CD4-positive, alpha-beta memory T cell (primary cell): ENCODE measurements at places on chromosomes 2 and 18.
A peak's percentile ranks its signal among the peaks of the same experiment; 100 is the strongest.

DNA sequence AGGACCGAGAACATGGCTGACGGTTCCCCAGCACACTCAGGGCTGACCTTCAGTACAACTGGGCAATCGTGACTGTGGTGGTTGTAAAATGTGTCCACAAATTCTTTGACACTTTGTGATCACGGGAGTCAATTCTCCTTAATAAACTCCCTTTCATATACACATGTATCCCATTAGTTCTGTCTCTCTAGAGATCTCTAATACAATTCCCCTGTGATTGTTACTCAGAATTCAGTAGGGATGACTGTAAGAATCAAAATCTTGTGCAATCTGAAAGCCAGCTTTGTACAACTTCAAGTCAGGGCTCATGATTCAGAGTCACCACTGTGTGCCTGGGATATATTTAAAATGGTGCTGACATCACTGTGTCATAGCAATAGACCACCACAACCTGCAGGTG, 89.5 kb upstream of the LMAN1 start:
- no peak for DNase-seq

- no peak for DNase-seq
These were observed 10.4 kb downstream of the MAB21L4 start for GRCh38 chr2:240885566-240885965.

- DNase-seq: no peak
These were observed 787.2 kb downstream of the TSN start for GRCh38 chr2:122542646-122543045.

DNA sequence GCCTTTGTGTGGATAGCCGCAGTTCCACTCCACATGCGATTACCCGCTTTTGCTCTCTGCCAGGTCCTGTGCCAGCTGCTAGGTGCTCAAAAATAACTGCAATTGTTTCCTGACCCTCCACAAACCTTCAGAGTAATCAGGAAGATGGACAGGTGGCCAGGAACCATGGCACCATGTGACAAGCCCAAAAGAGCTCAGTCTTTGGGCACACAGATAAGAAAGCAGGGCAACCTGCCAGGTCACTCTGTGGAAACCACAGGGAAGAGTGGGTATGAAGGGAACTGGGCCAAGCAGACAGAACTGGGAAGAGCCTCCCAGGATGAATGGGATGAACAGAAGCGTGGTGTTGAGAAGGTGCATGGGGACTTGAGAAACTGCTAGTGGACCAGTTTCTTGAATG, 79.4 kb upstream of the AGAP1 start:
- DNase-seq: no peak

- DNase-seq: no peak
These were observed 5.6 kb downstream of the PDCD1 start for GRCh38 chr2:241852981-241853631.

DNA sequence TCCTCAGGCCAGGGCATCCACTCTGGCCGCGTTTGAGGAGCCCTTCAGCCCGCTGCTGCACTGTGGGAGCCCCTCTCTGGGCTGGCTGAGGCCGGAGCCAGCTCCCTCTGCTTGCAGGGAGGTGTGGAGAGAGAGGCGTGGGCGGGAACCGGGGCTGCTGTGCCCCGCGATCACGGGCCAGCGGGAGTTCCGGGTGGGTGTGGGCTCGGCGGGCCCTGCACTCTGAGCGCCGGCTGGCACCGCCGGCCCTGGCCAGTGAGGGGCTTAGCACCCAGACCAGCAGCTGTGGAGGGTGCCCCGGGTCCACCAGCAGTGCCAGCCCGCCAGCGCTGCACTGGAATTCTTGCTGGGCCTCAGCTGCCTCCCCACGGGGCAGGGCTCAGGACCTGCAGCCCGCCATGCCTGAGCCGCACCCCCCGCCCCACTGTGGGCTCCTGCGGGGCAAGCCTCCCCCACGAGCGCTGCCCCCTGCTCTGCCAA, 1.9 kb upstream of the ABHD3 start:
- DNase-seq: no peak

- DNase-seq: peak; percentile 31
These were observed at the start of gene SLC16A14 for GRCh38 chr2:230068651-230069055. Gene SLC16A14 (minus strand): TSS chr2:230068924. CDS start chr2:230059352, 9,572 bp downstream.

DNA sequence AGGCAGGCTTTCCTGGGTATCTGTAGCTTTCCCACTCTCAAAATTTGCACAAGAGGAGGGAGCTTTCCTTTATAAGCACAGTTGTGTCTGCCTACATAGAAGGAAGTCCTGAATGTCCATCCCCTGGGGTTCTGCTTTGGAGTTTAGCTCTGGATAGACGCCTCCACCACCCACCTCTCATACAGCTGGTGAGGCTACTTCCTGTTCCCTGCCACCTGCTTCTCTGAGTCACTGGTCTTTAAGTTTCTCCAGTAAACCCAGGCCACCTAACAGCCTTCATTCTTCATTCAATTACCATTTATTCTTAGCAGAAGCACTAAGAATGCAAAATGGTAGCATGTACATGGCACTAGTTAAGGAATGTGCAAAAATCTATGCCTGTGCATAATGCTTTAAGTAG, 407.8 kb downstream of the CDH2 start:
- DNase-seq: no peak

GRCh38 chr2:234595829-234596228, 98.9 kb upstream of the ARL4C start:
- no peak for DNase-seq

DNA sequence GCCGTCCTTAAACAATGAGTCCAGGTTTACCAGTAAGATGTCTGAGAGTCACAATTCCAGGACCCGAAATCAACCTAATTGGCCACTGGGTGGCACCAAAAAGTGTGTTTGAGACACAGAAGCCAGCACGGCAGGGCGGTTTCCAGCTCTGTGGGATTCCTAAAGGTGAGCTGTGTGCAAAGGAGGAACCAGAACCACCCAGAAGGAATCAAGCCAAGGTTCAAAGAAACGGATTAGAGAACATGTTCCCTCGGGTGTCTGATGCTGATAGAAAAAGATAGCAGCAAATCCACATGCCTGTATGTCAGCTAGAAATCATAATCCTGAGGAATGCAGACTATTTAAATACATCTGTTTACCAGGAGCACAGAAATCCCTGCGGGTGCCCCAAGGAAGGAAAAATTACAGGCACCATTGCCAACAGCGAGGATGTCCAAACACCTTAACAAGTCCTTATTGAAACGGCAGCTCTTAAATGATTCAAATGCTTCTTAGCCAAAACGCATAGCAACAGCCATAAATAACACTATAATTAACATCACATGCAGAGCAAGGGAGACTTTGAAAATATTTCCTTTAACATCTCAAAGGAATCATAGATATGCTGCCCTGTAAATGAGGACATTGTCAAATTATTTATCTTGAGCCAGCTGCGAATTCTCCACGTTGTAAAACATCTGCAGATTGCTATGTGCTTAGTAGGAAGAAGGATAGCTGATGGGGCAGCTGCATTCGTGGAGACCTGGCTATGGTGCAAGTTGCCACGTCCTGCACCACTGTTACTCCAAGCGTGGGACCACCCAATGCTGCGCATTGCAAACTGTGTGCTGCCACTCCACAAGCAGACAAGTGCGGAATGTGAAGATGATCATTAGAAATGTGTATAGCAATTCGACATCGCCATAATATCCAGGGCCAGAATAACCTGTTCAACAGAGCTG, 318.7 kb upstream of the NCKAP5 start:
- DNase-seq: peak; percentile 43
